Left ventricle myocardium superior (tissue), 1 donor: ENCODE measurements at places on chromosomes 5 and 9. TPM values are rescaled to one million over a fixed set of nuclear protein-coding genes. Genes with fewer than 3 reads are reported as not detected.

Gene IFNA21
- not detected for total RNA-seq

- DNase-seq, result no peak
These were observed 75.1 kb downstream of the PTTG1 start for GRCh38 chr5:160496784-160497183.

Gene SLC1A1
- total RNA-seq, result 2.1 TPM

DNA sequence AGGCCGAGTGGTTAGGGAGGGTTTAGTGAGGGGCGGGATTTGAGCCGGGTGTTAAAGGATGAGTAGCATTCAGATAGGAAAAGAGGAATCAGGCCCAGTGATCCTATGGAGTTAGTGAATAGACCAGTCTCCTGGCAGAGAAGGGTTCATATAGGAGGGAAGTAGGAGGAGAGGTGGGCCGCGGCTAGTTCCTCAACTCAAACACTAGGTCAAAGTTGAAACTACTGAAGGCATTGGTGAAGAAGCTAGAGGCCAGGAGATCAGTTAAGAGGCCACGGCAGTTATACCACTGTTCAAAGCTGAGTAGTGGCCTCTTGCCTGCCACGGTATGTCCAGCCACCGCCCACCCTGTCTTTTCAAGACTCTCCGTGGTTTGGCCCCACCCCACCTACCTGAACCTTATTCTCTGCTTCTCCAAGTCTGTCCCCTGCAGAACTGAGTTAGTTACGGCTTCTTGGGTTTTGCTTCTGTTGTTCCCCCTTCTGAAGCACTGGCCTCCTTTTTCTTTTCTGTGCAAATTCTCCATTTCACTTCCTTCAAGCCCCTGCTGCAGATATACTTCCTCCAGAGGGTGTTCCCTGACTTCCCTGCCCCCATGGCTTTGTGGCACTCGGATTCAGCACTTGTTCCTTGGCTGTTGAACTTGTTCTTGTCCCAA, 1.8 kb downstream of the ZBTB34 start:
- no peak for DNase-seq

Gene C5orf52
- total RNA-seq, result not detected
